ENCODE measurements at places on chromosomes 5 and 9. TPM values are rescaled to one million over a fixed set of nuclear protein-coding genes. Genes with fewer than 3 reads are reported as not detected.
A peak's percentile ranks its signal among the peaks of the same experiment; 100 is the strongest.

The HTR1A gene
- not detected for polyA plus RNA-seq

The CMYA5 gene
- 0.46 TPM for polyA plus RNA-seq

The MLANA gene
- not detected for polyA plus RNA-seq

The PRUNE2 gene
- 32.2 TPM for polyA plus RNA-seq

DNA sequence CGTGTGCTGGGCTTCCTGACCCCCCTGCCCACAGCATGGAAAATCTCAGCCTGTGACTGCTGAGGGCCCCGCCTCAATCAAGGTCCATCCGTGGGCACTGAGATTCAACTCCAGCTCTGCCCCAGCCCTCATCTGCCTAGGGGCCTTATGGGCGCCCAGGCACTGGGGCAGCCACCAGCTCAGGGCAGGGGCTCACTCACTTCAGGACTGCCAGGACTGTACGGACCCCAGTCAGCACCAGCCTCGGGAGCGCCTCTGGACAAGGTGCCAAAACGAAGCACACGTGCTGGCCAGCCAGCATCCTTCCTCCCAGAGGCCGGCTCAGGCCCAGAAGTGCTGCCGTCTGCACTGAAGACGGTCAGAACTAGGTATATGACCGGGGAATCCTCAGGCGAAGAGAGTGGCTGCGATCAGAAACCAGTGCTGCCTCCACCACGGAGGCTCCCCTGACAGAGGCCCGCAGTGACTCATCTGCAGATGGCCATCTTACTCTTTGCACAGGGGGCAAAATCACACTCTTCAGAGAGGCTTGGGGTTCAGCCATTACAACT lies 19.6 kb downstream of the CLPTM1L start:
- H3K4me3 ChIP-seq = no peak overlapping the region
- no peaks in the 10 kb centered on the region for H3K4me1 ChIP-seq
- peak; percentile 60 for DNase-seq
- no peaks in the 10 kb centered on the region for H3K27me3 ChIP-seq
- H3K36me3 ChIP-seq = peaks cover 52% of the 10 kb centered on the region

- no peak for DNase-seq
- no peaks in the 10 kb centered on the region for H3K27me3 ChIP-seq
- H3K4me1 ChIP-seq = no peaks in the 10 kb centered on the region
- no peak overlapping the region for H3K4me3 ChIP-seq
These were observed 349.2 kb upstream of the MEF2C start for GRCh38 chr5:89232139-89232603.

GRCh38 chr9:123411636-123412035 lies 55.6 kb downstream of the CRB2 start:
- H3K27ac ChIP-seq = no peak overlapping the region
- peaks cover 6% of the 10 kb centered on the region for H3K4me1 ChIP-seq
- DNase-seq = no peak
- no peaks in the 10 kb centered on the region for H3K36me3 ChIP-seq
- H3K27me3 ChIP-seq = no peaks in the 10 kb centered on the region

GRCh38 chr5:38681029-38681706 lies 124.7 kb upstream of the LIFR start:
- no peaks in the 10 kb centered on the region for H3K4me1 ChIP-seq
- H3K27ac ChIP-seq = no peak overlapping the region
- no peaks in the 10 kb centered on the region for H3K27me3 ChIP-seq
- no peak overlapping the region for H3K4me3 ChIP-seq

Measured in sigmoid colon (tissue), 7 donors.